ENCODE measurements at places on chromosomes 3 and 15.

- no peak for DNase-seq
Observed at GRCh38 chr3:190224863-190225692, 97.2 kb downstream of the CLDN1 start.

GRCh38 chr3:158470944-158471638 is 99.9 kb upstream of the MLF1 start:
- DNase-seq = no peak

DNA sequence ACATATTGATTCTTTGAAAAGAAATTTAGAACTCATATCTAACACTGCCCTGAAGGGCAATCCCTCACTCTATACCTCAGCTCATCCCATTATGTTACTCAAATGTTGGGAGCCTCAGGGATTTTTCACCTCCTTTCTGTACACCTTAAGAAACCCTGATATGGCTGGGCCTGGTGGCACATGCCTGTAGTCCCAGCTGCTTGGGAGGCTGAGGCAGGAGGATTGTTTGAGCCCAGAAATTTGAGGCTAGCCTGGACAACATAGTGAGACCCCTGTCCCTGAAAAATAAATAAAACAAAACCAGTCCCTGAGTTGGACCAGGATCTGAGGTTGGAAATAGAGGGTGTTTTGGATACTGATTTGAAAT is 27.6 kb downstream of the NDUFB4 start:
- no peak for DNase-seq

DNA sequence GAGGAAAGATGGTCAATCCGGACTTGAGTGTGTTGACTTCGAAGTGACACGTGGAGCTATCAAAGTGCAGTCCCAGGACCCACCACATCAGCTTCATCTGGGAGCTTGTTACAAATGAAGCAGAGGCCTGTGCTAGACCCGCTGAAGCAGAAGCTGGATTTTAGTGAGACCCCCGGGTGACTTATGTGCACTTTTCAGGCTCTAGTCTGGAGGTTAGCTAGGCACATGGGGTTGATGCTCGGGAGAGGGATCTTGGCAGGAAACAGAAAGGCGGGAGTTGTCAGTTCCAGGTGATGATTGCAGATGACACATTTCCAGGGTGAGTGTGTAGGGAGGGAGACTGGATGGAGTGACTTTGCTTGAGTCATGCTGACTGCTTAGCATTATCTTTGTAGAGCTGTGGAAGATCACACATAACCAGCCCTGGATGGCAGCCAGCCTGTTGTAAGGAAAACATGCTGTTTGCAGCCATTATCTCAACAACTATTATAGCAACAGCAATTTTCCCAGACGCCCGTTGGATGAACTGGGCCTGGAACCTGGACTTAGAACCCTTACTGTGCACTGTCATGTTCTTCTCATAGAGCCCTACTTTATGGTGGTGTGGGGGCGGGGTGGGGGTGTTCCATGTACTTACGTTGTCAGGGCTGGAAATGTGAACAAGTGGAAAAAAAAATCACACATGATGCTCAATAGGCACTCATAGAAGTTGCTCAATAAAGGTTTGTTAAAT is 122.4 kb downstream of the THSD4 start:
- DNase-seq = no peak

- no peak for DNase-seq
Observed at GRCh38 chr3:10972072-10972782, 20.3 kb upstream of the SLC6A1 start.
